ENCODE measurements at places on chromosomes 5 and 9.
A peak's percentile ranks its signal among the peaks of the same experiment; 100 is the strongest.

- no peak for DNase-seq
Measured at GRCh38 chr9:98142925-98143481, 24.0 kb upstream of the TRIM14 start.

- DNase-seq: peak; percentile 92
Measured at GRCh38 chr5:139660923-139661814, 13.0 kb downstream of the CXXC5 start.

GRCh38 chr5:60893521-60893920 is 49.5 kb upstream of the ELOVL7 start:
- no peak for DNase-seq

DNA sequence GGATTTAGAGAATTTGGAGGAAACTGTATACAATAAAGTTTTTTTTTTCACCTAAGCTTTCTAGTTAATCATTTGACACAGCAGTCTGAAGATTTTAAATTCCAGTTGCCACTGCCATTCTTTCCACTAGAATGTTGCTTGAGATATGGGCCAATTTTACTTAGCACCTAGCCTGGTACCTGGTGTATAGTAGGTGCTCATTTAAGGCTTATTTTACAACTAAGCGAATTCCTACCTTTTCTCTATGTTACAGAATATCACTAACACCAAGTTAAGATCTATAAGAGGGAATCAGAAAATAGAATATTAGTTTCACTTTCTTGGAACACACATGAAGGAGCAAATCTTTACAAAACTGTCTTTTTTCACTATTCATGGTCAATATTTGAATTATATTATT is 3.2 kb upstream of the DDX4 start:
- no peak for DNase-seq

DNA sequence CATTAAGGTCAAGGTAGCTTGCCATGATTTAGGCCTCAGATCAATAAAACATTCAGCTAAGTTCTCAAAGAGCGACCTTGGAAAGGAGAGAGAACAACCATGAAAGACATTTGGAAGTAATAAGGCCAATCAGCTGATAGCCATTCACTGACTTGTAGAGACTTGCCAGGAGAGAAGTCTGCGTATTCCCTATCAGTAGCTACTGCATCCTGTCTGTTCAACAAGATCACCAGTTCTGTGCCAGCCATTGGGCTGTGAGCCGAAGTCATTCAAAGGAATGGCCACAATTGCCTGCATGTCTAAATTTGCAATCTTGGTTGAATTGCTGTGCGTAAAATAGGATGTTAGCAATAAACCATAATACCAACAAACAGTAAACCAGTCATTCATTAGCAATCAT is 219.8 kb downstream of the FBXL7 start:
- no peak for DNase-seq

DNA sequence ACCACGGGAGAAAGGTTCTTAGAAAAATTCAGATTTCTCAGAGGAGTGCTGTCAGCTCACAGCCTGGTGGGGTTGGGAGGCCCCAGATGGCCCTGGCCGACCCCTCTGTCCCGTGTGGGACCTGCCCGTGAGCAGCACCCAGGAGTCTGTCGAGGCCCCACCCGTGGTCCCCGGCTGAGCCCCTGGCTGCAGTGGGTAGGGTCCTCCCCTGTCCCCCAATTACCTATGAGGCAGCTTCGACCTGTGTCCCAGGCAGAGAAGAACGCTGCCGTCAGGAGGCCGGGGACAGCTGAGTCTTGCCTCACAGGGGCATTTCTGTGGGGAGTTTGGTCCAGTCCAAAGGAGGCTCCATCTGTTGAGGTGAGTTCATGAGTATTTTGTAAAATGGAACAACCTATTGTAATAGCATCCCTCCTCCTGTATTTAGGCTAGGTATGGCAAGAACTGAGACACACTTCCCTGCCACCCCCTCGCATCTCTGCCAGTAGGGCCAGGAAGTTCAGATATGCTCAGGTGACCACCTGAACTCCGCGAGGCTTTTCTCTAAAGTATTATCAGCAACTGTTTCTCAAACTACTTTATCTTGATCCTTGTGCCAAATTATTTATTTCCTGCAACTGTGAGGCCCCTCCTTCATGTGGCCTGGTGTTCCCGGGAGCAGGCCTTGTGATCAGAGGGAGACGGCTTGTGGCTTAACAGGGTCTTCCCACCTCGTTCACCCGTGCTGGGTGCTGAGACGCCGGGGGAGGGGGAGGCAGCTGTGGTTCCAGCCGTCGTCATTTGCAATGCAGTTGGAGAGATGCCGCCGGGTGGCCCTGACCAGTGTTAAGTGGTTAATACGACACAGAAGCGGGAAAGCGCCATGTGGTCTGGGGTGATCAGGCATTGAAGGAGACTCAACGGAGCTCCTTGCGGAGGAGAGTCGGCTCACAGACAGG is 1.7 kb downstream of the AHRR start:
- no peak for DNase-seq

DNA sequence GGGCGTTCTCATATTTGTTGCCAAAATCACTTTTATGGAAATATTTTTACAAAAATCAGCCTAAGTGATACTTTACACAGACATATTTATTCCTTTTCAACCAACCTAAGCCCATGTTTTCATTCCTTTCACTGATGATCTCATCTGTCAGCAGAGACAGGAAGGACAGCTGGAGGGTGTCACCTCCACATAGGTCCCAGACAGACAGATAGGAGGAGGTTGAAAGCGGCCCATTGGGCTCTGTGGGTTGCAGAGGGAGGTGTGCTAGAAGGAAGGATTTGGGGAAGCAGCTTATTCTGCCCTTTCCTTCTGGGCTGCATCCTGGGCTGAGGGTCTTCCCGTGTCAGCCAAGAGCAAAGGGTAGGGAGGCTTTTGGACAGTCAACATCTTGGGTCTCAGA is 26.0 kb upstream of the SEMA4D start:
- DNase-seq: no peak

DNA sequence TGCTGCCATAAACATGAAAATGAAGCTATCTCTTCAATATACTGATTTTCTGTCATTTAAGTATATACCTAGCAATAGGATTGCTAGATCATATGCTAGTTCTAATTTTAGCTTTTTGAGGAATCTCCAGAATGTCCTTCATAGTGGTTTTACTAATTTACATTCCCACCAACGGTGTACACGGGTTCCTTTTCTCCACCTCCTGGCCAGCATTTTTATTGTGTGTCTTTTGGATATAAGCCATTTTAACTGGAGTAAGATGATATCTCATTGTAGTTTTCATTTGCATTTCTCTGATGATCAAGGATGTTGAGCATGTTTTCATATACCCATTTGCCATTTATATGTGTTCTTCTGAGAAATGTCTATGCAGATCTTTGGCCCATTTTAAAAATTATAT is 446.5 kb downstream of the GABRG2 start:
- DNase-seq: no peak

DNA sequence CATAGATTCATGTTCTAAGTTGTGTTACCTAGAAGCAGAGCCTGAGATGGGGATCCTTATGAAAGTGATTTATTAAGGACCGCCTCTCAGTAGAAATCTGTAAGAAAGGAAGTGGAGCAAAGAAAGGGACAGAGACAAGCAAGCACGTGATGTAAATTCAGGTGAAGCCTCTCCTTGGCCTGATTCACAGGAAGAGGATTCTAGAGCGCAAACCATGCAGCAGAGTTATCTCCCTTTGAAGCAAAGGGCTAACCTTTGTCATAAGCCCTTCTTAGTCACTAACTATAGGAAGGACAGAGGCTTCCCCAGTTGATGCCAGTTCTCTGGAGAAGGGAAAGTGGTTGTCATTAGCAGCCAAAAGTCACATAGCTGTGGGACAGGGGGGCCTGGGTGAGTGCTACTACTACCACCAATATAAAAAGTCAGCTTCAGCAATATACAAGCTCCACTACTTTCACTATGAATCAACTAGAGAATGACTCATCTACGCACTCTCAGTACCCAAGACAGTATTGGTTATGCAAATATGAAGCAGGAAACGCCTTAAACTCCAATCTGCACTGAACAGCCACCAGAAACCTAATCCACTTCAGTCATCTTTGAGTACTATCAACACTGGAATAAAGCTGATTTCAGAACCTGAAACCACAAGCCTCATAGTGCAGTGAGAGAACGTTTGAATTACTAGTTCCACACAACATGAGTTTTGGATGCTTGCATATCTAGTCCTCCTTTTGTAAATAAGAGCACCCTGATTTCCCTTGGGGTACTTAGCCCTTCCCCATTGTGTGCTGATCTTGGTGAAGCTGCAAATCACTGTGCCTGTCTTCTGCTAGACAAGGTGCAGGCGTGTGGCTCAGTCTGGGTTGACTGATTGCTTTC is 162.7 kb downstream of the ZNF608 start:
- no peak for DNase-seq

DNA sequence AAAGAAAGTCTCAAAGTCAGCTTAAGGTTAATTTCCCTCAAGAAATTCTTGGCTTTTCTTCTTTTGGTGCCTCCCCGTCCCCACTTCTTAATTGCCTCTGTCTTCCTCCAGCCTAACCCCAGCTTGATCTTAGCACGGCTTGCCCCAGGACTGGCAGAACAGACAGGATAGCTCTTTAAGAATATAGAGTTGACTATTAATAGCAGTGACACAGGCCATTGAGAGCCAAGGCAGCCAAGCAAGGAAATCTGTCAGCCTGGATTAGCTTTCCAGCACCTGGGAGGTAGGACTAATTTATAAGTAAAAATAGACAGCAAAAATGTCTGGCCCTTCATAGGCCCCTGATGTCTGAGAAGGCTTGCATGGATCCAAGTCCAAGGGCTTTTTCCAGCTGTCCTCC is 384.6 kb upstream of the SLC30A5 start:
- peak; percentile 88 for DNase-seq

- DNase-seq: no peak
Measured at GRCh38 chr5:134131578-134132350, 17.3 kb downstream of the TCF7 start.

GRCh38 chr9:121194730-121195129 is 6.9 kb downstream of the RAB14 start:
- DNase-seq: no peak

GRCh38 chr5:21071986-21072385 is 1084.0 kb upstream of the CDH18 start:
- DNase-seq: no peak

GRCh38 chr5:153572411-153573145 is 82.1 kb downstream of the GRIA1 start:
- DNase-seq: no peak

- DNase-seq: no peak
Measured at GRCh38 chr9:5578698-5579085, 50.2 kb upstream of the RIC1 start.

DNA sequence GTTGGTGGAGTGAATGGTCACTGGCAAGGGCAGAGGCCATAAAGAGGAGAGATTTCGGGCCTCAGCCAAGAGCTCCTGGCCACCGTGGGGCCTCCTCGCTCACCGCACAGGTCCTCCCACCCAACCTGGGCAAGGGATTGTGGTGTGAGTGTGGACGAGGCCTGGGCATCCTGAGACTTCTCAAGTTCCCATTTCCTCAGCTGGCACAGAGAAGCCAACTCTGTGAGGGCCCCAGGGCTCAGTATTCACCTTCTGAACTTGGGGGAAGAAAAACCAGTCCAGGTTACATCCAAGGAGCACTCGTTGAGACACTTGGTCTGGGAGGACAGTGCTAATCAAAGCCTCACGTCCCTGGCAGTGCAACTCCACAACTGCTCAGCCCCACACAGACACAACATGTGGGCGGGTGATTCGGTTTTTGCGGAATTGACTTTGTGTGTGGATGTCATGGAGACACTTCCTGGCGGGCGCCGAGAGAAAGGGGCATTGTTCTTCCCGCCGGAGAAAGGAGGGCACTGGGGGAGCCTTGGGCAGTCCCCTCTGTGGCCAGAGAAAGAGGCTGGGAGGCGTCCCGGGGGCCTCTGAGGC is 28.5 kb upstream of the NKD2 start:
- DNase-seq: no peak

DNA sequence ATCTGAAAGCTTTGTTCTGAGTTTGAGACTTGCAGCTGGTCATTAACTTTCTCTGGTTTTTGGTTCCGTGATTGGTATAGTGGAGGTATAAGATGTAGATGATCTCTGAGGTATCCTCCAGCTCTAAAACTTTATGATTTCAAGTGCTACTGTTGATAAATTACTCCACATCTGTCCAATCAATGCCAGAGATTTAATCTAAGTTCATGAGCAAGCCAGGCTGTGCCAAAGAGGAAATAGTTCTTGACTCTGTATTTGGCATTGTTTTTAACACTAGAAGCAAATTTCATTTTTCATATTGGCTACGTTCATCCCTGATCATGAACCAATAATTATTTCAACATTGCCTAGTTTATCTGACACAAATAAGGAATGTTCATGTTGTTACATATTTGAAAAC is 28.5 kb upstream of the CHD1 start:
- no peak for DNase-seq

DNA sequence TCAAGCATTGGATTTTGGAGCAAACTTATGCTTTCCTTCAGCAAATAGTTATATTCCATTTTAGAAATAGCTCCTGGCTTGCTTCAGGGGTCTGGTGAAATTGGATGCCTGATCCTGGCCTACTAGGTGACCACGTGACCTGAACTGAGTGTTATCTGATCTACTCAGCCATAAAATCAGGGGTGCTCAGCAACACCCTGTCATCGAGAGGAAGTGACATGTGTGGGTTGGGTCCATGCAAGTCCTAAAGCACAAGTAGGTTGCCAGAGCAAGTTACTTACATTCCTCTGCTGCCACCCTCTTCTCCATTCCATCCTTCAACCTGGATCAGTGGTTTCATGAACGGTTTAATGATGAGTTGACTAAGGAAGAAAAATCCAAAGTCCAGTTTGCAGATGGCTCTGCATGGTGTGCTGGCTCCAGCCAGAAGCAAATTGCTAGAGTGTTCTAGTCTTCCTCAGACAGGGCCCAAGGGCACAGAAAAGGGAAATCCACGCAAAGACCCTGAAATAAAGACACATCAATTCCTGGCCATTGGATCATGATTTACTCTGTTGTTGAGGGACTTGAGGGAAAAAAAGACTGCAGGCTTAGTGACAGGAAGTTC is 2.8 kb upstream of the FAM193B start:
- no peak for DNase-seq

DNA sequence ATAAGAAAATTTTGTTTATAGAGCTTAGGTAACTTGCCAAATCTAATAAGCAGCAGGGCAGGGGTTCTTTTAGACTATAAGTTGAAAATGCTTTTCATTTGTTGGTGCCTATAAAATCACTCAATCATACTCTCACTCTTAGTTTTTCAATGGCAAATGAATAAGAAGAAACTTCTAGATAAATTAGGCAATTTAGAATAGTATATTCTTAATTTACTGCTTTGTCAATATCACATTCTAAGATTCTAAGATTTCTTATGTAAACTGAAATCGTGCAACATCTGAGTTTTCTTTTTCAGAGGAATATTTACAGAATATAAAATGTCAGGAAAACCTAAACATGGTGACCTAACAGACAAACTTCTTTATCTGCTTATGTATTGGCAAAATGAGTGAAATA is 849.0 kb downstream of the DTWD2 start:
- DNase-seq: no peak

GRCh38 chr9:136840140-136840876 is 2.0 kb upstream of the AJM1 start:
- peak; percentile 67 for DNase-seq

GRCh38 chr5:141245250-141245717 is at the start of gene PCDHB15:
PCDHB15 (plus strand) TSS chr5:141245395; CDS start chr5:141245579, 184 bp downstream.
- no peak for DNase-seq

- DNase-seq: no peak
Measured at GRCh38 chr5:100790170-100790665, 112.9 kb downstream of the ST8SIA4 start.
